ENCODE measurements at places on chromosomes 6 and 20. TPM values are rescaled to one million over a fixed set of nuclear protein-coding genes. Genes with fewer than 3 reads are reported as not detected.

C6orf120 gene
- total RNA-seq: 13.9 TPM

DAAM2 gene
- not detected for total RNA-seq

OR2H1 gene
- not detected for total RNA-seq

RHAG gene
- total RNA-seq: not detected

SLC44A4 gene
- not detected for total RNA-seq

LRFN2 gene
- total RNA-seq: not detected
